Epithelial cell of proximal tubule (primary cell): ENCODE measurements at places on chromosomes 1 and 21.

DNA sequence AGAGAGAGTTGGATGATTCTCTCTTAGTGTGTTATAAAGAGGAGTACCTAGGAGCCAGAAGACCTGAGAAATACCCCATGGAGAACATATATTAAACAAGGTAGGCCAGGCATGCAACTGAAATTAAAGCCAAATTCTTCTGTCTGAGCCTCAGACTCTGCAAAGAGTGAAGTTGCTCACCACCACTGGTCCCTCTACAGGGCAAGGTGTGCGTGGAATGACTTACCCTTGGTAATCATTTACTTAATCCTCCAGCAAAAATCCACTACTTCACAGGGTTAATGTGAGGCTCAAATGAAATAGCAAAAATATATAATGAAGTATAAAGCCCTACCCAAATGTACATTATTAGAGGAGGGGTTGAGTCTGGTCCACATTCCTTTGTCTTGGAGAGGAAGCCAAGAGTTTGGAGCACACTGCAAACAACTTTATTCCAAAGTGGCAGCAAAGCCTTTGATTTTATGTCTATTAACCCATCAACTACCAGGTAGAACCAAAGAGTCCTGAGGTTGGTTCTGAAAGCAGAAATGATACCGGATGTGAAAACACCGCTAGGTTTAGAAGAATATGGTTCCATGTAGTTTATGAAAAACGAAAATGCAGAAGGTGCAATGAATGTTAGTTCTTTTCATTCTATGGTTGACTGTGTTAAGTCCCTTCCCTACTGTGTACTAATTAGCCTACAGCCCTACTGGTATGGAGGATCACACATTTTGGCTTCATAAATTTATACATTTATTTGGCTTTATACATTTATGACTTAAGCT lies 8.5 kb downstream of the SSR2 start:
- no peak for DNase-seq

- no peak for DNase-seq
Measured at GRCh38 chr1:7585216-7585907, 185.7 kb upstream of the VAMP3 start.

DNA sequence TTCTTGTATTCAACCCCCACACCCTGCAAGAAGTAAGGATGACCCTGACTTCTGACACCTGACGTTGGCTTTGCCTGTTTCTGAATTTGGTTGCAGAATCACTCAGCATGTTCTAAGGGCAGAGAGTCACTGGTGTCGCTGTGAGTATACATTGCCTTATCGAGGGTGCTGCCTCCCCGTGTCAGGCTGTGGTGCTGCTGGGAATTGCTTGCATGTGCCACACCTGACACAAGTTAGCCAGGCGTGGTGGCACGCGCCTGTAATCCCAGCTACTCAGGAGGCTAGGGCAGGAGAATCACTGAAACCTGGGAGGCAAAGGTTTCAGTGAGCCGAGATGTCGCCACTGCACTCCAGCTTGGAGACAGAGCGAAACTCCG lies 45.9 kb downstream of the WDR4 start:
- DNase-seq: no peak

DNA sequence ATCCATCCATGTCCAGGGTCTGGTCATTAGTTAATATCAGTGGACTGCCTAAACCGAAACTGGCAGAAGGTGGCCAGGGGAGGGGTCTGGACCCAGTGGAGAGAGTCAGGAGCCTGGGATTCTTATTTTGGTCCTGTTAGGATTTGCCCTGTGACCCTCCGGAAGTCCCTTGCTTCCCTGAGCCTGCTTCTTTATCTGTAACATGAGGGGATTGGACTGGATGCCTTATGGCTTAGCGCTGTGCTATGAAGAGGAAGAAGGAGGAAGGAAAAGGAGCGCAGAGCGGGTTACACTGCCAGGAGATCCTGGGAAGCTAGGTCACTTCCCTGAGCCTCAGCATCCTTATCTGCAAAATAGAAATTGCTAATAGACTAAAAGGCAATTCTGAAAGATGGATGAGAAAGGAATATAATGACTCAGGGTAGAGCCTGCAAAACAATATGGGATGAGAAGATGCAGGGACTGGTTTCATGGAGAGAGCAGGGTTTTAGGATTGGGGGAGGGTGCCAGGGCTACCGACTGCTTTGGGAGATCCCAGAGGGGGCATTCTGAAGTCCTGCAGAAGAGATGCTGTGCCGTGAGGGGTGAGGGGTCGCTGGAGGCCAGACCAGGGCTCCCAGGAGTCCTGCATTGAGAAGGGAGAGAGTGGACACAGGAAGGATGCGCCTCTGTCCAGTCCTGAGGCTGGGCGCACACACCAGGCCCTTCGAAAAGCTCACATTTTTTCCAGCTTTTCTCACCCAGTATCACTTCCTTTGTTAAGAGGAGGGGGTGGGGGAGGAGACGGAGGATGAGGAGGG lies 460 bp upstream of the ADORA1 start:
- DNase-seq: no peak

DNA sequence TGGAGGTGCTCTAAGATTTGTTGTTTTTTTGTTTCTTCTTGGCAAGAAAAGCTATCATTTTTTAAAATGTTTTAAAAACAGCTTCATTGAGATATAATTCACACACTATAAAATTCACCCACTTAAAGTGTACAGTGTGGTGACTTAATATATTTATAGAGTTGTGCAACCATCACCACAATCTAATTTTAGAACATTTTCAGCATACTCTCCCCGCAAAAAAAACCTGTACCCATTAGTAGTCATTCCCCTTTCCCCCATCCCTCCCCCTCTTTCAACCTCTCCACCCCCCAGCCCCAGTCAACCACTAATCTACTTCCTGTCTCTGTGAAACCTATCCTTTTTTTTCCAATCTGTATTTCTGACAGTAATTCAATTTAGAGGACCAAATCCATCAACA lies 30.6 kb downstream of the ZC3H11B start:
- no peak for DNase-seq

- peak; percentile 95 for DNase-seq
Measured at GRCh38 chr1:15168479-15168878, 14.9 kb downstream of the TMEM51 start.

GRCh38 chr1:154902938-154903566 lies 33.0 kb upstream of the KCNN3 start:
- DNase-seq: no peak

GRCh38 chr1:183735069-183735860 lies 69.7 kb upstream of the RGL1 start:
- DNase-seq: no peak

GRCh38 chr1:22442212-22442894 lies 9.3 kb upstream of the ZBTB40 start:
- no peak for DNase-seq
